NCI-H1417 treated with DMSO at 0.1 percent for 48 hours (cell line): ENCODE measurements at places on chromosomes 2 and 18.

GRCh38 chr18:50986360-50987087 is 18.7 kb downstream of the ELAC1 start:
- DNase-seq = no peak

- DNase-seq = no peak
Observed at GRCh38 chr2:219861307-219861706, 233.9 kb downstream of the SLC4A3 start.

DNA sequence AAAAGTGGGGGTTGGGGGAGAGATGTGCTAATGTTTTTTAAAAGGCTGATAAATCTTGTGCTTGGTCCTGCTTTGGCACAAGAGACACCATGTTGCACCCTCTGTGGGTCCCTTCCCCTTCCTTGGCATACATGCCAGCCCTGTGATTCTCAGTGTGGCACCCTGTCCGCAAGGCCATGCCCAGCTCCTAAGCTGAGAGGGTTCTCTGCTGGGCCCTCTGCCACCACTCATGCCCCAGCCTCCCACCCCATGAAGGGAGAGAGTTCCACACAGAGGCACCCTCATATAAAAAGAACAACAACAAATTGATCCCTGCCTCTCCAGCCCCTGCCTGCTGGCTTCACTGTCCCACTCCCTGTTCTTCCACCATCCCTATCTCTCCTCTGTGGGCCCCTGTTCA is 2.5 kb upstream of the ADCY3 start:
- DNase-seq = no peak

DNA sequence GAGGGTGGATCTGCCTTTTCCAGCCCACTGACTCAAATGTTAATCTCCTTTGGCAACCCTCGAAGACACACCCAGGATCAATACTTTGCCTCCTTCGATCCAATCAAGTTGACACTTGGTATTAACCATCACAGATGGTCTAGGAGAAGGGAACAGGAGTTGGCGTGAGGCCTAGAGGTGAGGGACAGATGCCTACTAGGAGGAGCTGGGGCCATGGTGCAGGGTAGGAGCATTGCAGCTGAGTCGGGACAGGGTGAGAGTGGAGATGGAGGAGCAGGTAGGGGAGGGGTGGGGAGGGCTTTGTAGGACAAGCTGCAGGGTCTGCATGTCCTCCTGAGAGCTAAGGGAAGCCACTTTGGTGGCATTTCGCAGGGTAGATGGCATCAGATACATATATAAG is 140.0 kb downstream of the VAPA start:
- no peak for DNase-seq

- no peak for DNase-seq
Observed at GRCh38 chr2:218014706-218015585, 12.2 kb upstream of the TNS1 start.

GRCh38 chr18:24190590-24190989 is 51.7 kb downstream of the CABYR start:
- no peak for DNase-seq

DNA sequence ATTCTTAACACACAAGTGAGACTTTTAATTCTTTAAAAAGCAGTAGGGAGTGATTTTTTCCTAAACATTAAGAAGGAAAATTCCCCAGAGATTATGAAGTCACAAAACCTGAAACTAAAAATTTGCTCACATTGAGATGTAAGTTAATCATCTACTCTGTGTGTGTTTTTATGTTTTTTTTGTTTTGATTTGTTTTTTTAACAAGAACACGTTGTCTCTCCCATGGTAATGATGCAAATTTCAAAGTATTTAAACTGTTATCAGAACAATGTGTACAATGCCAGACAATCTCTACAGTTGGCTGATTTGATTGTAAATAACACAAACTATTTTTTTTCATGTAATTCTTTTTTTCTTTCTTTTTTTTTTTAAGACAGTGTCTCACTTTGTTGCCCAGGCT is 71.5 kb downstream of the COLEC12 start:
- DNase-seq = no peak

GRCh38 chr2:128773641-128774319 is 455.1 kb upstream of the HS6ST1 start:
- no peak for DNase-seq

GRCh38 chr2:233440714-233441113 is 86.4 kb downstream of the DGKD start:
- DNase-seq = no peak

GRCh38 chr2:168146892-168147810 is 100.2 kb downstream of the STK39 start:
- no peak for DNase-seq

DNA sequence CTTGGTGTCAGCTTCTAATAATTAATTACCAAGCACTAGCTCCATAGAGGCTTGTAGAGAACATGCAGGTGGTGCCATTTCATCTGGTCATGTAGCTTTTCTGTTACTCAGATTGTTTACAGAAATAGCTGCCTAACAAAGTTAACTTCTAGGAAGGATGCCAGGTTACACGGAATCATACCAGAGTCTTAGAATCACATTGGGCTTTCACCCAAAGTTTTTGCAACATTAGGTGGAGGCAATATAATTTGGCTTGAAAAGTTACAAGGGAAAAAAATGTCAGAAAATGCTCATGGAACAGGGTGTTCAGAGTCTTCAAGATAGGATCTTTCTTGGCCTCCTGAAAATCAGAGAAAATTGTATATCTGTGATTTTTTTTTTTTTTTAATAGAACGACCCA is 135.6 kb downstream of the ARHGAP15 start:
- no peak for DNase-seq

DNA sequence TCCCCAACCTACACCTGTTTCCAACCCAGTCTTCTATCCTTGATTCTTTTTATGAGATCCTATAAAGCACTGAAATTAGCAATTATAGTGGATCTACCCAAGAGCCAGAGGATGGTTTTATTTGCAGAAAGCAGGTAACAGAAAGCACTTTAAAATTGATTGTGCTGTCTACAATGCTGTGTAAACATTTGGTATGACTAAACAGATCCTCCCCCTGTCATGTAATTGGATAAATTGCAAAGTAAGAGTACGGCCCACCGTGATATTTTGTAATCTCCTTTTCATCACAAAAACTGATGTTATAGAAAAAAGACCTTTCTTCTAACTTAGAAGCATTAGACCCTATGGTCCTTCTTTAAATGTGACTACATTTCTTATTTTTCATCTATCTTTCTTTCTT is 11.3 kb upstream of the PPP3R1 start:
- DNase-seq = peak; percentile 42

DNA sequence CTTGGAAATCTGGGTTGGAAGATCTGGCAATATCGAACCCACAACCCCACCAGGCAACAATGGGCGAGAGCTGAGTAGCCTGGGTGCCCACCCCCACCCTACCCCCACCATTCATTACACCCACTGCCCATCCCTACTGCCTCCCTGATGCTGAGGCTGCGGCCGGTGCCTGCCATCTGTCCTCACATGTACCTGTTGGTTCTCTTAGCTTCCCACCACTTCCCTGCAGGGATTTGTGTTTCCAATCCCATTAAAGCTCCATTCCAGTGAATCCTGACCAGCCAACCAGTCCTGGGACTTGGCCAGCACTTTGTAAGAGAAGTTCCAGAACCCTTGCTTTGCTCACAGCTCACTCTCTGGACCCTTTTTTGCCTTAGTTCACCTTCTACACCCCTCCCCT is 163.0 kb upstream of the SH3BP4 start:
- no peak for DNase-seq

GRCh38 chr2:204753841-204754240 is 208.6 kb downstream of the PARD3B start:
- DNase-seq = no peak

- no peak for DNase-seq
Observed at GRCh38 chr2:105859694-105859951, 114.9 kb downstream of the NCK2 start.

GRCh38 chr2:66001538-66001937 is 433.4 kb upstream of the MEIS1 start:
- DNase-seq = no peak

GRCh38 chr2:124121760-124122275 is 96.7 kb downstream of the CNTNAP5 start:
- DNase-seq = no peak

DNA sequence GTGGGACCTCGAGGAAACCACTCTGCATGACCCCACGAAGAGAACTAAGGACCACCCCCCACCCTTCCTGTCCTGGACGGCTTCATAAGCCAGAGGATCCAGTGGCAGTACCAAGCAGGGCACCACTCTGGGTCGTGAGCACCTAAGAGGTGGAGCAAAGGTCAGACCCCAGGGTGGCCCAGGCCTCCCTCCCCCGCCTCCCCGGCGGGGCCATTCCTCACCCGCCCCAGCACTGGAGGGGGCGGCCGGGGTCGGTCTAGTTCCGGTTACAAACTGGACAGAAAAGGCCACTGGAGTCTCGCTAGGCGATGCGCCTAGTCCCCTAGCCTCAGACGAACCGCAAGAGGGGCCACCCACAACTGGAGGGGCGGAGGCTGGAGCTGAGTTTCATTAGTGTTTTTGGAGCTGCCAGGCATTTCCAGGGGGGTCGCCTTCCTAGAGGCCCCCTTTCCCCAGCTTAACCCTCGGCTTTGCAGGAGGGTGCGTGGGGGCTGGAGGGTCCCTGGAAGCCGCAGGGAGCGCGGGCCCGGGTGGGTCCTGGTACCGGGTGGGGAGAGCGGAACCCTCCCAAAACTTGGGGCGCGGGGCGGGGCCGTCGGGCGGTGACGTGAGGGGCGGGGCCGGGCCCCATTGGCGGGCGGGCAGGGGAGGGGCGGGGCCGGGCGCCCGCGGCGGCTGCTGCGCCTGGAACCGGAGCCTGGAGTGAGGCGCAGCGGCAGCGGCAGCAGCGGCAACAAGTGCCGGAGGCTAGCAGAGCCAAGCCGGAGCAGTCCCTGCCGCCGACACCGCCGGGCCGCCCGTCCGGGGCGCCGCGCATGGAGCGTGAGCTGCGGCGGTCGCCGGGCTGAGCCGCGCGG is at the start of gene B3GNT2:
TSS of gene B3GNT2 (plus strand) at position 695 of the 857 bp plus-strand sequence. CDS start 26,106 bp downstream, outside the sequence.
- DNase-seq = no peak

DNA sequence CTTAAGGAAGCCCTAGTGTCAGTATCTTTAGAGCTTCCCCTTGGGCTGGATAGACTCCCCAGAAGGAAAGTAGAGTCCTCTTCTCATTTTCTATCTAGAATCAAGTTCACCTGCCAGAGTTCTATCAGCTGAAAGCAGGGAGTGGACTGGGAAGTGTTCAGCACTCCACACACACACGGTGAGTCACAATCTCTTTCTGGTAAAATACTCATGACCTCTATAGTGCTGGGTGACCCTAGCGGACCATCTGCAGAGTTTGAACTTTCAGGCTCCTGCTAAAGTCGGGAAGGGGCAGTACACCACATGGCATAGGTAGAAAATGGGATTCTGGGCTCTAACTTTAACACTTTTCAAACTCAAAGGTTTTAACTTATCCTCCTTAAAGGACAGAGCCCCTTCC is 43.3 kb downstream of the SAP130 start:
- DNase-seq = no peak

DNA sequence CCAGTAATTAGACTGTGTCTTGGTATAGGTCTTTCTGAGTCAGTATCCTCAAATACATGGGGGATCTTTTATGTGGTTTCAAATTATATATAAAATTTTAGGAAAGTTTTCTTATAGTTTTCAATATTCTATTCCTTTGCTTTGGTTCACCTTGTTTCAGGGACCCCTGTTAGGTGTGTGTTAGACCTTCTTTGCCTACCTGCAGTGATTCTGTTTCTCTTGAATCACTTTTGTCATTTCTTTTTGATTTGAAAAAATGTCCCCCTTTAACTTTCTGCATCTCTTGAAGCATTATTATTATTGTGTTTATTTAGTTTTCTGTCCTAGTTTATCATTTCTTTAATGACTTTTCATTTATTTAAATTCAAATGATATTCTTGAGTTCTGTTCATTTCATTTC is 98.7 kb downstream of the FHOD3 start:
- DNase-seq = no peak

DNA sequence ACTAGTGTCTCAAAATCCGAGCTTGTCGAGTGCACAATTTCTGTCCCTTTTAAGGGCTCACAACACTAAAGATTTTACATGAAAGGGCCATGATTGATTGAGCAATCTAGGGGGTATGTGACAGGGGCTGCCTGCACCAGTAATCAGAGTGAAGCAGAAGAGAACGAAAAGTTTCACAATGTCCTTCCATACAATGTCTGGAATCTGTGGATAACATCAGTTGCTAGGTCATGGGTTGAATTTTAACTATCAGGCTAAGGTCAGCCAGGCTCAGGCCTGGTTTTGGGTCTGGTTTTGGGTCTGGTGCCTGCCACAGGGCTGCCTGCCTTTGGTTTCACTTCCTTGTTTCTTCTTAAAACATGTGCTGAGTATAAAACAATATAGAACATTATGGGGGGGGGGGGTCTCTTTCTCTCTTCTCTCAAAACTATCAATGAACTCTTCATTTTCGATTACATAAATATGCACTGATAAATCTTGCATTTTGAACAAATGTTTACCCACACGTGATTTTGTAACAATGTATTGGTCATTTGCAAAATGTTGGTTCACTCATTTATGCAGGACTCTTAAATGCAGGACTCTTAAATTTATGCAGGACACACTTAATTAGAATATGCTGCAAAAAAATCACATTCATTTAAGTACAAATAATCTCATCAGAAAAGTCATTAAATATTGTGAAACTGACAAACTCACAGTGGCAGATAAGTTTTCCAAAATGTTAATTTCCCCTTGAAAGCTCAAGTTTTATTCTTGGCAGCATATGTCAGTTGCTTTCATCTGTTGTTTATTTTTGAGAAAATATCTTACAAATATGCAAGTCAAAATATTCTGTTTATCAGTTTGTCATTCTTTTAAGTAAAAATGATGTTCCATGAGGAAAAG is 290.5 kb upstream of the KYNU start:
- no peak for DNase-seq

DNA sequence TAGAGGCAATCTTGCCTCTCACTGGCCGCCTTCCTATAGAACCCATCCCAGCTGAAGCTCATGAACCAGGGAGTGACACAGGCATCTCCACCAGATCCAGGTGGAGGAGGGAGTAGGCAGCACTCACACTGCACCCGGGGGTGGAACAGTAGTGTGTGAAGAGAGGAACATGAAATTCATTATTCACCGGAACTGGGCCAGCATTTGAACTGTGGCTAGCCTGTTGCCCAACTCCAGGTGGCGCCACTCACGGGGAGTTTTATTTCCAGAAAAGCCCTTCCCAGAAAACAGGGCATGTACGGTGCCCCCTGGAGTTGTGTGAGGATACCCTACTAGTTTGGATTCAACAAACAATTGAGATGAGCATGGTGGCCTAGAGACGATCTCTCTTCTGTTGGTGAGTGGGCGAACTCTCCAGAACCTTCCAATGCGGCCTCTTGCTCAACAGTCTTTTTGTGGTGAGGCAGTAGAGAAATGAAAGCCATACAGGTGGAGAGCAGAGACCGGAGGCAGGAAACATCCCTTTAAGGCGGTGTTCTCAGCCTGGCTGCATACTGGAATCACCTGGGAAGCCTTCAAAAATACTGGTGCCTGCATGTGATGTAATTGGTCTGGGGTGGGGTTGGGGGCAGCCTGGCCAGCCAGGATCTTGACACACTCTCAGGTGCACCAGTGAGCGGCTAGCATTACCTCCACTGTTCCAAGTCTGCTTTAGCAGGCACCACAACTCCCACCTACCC is 73.5 kb upstream of the NEDD4L start:
- DNase-seq = no peak

GRCh38 chr2:101556033-101556459 is 81.1 kb upstream of the RFX8 start:
- no peak for DNase-seq

GRCh38 chr2:209368914-209369313 is 54.9 kb upstream of the MAP2 start:
- no peak for DNase-seq

GRCh38 chr2:66331176-66331575 is 103.7 kb upstream of the MEIS1 start:
- no peak for DNase-seq

- no peak for DNase-seq
Observed at GRCh38 chr2:202267495-202267894, 1.9 kb downstream of the NOP58 start.

GRCh38 chr2:155485141-155485842 is 786.8 kb downstream of the KCNJ3 start:
- DNase-seq = no peak
